ENCODE measurements at places on chromosomes 6 and 20.

GRCh38 chr6:139944131-139944530, 569.7 kb upstream of the CITED2 start:
- no peak for DNase-seq

DNA sequence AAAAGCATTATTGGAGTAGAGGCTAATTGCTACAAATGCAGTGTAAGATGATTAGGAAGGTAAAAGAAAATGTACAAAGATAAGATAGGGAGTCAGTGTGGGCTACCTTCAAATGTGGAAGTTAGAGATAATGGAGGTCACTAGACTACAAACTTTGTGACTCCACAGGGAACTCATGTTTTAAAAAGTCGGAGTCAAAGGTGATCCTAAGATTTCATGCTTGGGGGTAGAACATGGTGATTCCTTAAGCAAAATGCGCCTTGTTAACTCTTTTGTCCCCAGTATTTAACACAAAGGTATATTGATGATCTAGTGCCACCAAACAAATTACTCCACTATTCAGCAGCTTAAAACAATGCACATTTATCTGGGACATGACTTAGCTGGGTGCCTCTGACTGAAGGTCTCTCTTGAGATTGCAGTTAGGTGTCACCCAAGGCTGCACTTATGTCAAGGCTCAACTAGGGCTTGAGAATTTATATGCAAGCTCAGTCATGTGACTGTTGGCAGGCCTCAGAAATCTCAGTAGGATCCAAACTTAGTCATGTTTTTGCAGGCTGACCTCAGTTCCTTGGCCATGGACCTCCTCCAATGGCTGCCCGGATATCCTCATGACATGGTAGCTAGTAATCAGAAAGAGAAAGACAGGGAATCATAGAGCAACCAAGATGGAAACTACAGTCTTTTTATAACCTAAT, 11.4 kb upstream of the SNX9 start:
- DNase-seq: no peak

GRCh38 chr6:42960243-42961019, at the start of gene GNMT:
Gene GNMT, plus strand, starts transcription at chr6:42960754. Its CDS starts 14 bp downstream, at chr6:42960768.
- DNase-seq: peak; percentile 28

- no peak for DNase-seq
These were observed 398.3 kb downstream of the UTRN start for GRCh38 chr6:144683216-144684070.

DNA sequence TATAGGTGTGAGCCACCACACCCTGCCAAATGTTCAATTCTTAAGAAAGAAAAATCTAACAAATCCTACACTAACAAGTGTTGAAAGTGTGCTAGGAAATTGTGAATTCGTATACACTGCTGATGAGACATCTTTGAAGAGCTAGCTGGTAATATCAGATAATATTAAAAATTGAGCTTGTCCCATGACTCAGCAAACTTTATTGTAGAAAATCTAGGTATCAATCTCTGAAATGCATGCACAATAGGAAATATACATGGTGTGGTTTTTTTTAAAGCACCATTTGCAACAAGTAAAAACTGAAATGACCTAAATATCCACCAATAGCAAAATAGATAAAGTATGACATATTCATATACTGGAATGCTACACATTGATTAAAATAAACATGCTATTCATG, 110.1 kb upstream of the NXT1 start:
- no peak for DNase-seq

DNA sequence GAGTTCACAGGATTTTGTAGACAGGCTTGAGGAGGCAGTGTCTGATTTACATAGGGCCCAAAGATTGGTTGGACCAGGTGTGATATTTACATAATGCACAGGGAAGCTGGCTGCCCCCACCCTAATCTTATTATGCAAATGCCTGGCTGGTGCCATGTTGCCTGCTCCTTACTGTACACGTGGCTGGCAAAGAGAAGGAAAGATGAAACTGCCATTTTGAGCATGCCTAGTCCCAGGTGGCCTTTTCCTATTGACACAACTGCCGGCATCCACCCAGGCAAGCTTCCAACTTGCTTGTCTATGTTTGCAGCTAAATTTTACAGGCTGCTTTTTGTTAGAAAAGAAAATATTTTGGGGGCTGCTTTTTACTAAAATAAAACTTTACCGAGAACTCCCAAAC, 174.6 kb downstream of the LMBRD1 start:
- DNase-seq: no peak

DNA sequence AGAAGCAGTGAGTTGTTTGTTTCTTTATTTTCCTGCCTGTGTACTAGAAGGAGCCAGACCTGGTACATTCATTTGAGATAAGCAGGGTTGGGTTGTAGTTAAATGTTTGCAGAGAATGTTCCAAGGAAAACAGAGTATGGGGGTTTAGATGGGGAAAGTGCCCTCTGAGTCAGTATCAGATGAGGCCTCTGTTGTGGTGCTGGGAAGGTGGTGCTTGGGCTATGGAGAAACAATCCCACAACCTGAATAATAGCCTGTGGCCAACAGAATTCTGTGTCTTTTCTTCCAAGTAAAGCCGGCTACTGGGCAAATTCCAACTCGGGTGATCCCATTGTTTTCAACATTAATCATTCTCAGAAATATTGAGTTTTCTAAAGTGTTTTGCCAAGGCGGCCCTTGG, 109.3 kb downstream of the RNF144B start:
- DNase-seq: no peak

- no peak for DNase-seq
These were observed 6.4 kb downstream of the MRPL14 start for GRCh38 chr6:44120692-44121443.

DNA sequence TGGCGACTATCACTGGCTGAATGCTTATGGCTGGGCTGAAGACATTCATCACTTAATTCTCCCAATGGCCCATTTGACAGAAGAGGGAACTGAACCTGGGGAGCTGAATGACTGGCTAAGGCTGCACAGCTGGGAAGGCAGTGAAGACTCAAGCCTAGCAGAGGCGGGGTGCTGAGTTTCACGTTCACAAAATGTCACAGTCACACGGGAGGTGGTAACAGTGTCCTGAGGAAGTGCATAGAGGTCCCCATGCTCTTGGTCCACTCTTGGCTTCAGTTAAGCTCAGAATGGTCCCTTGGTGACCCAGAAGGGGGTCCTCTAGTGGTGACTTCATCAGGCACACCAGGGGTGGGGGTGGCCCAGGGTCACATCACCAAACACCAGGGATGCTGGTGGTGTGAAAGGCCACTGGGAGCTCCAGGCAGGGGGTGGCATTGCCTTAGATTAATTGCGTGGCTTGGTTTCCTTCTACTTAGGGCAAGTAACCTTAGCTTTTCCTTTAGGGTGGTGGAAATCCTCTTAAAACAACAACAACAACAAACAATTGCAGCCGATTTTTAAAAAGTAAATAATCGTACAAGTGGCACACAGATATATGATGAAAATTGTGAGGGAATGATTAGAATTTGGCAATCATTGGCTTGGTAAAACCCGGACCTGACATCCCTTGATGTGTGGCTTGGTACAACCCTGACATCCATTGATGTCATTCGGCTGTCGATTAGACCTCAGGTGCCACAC, 45.0 kb downstream of the SULF2 start:
- no peak for DNase-seq

GRCh38 chr6:24686946-24687345, 20.1 kb downstream of the ACOT13 start:
- no peak for DNase-seq

DNA sequence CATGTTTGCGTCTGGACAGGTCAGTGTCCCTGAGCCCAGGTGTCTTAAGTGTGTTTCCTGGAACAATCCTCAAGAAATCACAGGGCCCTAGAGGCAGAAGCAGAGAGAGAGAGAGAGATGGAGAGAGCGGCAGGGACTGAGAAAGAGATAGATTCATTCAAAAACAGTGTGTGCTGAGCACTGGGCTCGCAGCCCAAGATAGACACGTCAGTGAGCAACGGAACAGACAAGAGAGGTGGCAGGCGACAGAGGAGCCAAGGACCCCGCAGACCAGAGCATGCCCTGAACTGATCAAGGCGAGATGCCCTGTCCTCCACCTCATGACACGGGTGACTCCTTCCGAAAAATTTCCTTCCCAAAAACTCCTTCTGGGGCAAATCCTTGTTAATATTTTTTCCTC, 362.0 kb upstream of the SULF2 start:
- no peak for DNase-seq

GRCh38 chr20:19018881-19019280, 193.6 kb upstream of the SLC24A3 start:
- no peak for DNase-seq

GRCh38 chr6:134293659-134294161, 24.2 kb downstream of the SGK1 start:
- DNase-seq: no peak

DNA sequence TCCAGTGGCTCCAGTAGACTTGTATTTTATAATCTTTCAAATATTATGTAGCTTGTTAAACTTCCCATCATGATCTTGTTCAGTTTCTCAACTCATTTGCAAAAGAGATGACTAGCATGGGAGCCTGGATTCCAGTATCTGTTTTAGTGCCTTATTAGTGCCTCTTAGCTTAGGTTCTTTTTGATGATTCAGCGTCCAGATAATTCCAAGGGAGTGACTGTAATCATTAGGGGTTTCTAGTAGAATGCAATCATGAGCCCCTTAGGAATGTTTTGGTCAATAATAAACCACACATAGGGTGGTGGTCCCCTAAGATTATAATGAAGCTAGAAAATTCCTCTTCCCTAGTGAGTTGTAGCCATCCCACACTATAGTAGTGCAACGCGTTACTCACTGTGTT, 7.0 kb downstream of the CD2AP start:
- DNase-seq: no peak

DNA sequence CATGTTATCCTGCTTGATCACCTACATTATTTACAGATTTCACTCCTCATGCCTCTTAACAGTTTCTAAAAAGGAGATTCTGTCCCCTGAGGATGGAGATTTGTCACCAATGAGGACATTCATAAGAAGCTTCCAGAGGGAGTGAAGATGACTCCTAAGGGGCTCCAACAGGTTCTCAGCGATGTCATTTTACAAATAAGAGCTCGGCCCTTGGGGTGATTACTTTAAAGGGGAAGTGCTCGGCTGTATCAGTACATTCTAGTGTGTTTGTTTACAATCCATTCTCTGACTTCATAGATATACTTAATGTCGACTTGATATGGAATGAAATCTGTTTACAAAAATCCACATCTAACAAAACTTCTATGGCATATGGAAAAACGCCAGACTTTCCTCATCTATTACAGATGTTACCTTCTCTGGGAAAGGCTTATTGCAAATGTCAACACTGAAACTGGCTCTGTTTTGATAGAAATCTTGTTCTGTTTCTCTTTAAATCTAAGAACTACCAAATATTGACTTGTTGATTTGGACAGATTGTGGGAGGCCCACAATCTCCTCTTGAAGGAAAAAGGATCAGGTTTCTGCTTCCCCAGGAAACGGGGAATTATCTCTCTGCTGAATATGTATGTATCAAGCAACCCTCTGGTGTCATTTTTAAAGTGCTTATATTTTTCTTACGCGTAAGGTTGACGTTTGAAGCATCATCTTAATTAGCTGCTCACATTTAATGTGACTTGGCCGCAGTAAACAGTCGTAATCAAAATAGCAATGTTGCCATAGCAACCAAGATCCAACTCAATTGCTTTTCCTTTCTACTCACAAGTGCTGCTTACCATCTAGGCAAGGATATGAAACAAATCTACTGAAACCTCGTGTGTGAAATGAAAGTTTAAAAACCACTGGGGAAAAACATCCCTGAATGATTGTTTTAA, 95.7 kb downstream of the SHLD1 start:
- DNase-seq: no peak

- DNase-seq: no peak
These were observed 83.8 kb upstream of the FOXO3 start for GRCh38 chr6:108476847-108477430.
